Hepatocyte (in vitro differentiated cells): ENCODE measurements at places on chromosomes 16 and 17.
A peak's percentile ranks its signal among the peaks of the same experiment; 100 is the strongest.

- peak; percentile 76 for DNase-seq
Observed at GRCh38 chr17:21282231-21282630, 2.3 kb upstream of the MAP2K3 start.

DNA sequence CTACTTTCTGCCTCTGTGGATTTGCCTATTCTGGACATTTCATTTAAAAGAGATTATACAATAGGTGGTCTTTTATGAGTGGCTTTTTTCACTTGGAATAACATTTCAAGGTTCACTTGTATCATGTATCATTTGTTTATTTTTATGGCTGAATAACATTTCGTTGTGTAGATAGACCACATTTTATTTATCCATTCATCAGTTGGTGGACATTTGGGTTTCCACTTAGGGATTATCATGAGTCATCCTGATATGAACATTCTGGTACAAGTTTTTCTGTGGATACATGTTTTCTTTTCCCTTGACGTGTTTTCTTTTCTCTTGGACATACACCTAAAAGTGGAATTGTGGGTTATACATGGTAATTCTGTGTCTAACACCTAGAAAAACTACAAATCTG, 25.3 kb downstream of the PRSS54 start:
- no peak for DNase-seq

- DNase-seq: no peak
Observed at GRCh38 chr17:5913032-5913531, 157.1 kb upstream of the WSCD1 start.

DNA sequence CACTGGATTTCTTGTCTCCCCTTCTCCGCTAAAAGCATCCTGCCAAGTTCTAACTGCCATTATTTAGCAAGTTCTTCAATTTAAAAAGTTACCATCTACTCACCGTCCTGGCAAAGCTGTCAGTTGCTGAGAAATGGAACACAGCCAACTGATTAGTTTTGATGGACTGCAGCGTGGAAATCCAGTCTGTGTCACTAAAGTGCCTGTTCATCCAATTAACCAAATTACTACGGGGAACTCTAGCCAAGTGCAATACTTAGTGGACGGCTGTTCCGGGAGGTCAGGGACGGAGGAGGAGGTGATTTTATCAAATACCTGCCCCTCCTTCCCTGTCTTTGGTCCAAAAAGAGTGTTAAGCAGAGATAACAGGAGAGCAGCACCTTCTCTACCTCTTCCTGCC, 260.7 kb downstream of the MAF start:
- DNase-seq: no peak

- DNase-seq: no peak
Observed at GRCh38 chr17:77378318-77379064, 237.7 kb downstream of the SEC14L1 start.

- peak; percentile 90 for DNase-seq
Observed at GRCh38 chr17:59753522-59754467, 46.3 kb downstream of the VMP1 start.

DNA sequence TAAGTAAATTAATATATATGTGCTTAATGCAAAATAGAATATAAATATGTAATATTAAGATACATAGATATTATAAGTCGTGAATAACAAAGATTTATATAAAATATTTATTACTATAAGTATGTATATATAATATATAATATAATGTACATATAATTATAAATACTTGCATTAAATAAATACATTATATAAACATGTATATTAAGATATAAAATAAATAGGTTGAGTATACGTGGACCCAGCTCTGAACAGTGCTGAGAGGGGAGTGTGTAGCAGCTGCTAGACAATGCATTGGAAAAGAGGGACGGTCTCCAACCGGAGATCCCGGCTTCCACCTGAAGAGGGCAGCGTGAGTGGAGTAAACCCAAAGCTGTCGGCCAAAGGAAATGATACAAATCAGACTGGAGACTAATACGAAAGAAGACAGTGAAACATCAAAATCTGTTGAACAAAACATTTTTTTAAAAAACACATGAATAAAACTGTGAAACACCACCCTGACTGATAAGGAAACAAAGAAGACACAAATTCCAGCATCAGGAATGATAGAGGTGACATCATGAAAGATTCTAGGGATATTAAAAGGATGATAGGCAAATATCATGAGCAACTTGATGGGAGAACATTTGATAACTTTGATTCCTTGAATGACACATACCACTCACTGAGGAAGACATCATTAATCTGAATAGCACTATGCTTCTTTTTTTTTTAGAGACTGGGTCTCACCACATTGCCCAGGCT, 125.4 kb upstream of the CHMP6 start:
- DNase-seq: peak; percentile 58

DNA sequence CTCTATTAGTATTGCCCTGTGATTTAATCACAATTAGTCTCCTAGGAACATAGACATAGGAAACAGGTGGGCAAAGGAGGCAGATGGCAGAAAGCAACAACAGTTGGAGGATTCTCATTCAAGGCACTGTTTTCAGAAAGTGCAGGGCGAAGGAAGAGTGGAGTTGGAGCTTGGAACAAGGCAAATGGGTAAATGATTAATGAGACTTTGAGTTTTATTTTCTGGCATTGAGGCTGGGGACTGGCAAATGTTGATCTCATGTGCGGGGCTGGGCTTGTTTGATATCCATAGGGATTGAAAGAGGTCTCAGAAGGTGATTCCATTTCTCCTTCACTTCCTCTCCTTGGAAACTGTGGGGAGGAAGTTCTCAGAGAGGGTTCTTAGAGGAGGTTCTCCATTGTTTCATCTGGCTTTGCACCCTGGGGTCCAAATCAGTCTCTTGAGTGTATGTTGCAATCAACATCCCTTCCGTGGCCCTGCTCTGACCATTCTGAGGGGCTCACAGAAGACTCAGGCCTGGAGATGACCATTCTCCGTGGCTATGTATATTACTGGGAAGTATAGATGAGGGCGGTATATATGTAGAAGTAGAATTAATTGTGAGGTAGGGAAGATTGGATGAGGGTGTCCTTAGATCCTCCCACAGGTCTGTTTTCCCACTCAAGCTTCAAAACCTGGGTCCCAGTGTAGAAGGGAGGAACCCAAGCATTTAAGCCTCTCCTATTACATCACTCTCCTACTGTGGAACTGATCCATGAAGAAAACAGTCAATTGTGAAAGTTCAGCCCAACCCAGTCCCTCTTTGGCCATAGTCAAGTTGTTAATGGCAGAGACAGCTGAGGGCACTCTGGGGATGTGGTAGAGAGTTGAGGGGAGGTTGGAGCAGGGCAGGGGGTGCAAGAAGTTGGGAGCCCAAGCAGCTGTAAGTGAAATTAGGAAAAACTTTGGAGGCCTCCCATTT, 36.5 kb upstream of the SRSF1 start:
- no peak for DNase-seq

DNA sequence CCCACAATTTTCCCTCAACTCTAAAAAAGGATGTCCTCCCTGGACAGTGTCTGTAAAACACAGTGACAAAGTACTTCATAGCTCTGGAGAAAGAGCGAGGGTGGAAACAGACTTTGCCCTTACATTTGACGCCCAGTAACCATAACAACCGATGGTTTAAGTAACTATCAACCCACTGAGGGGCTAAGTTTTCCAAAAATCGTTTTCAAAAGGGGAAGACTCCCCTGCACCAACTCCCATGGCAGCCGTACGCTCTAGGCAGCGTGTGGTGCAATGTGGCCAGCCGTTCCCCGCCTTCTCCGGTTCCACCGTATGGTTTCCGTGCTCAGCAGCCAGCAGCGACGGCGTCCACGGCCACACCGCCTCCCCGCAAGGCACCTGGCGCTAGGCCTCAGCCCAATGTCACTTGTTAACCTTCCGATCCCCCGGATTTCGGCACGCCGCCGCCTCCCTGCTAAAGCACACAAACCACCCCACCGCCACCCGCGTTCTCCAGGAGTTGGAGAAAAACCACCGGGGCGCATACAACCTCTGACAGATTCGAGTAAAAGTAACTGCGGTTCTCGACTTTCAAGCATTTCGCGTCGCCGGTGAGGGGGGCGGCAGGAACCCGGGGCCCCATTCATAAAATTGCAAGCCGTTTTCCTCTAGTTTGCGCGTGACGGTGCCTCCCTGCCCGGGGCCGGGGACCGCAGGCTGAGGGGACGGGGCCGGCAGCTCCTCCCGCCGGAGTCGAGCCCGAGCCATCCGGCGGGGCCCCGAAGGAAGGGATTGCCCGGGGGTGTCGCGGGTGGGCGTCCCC, 661 bp downstream of the TEX2 start:
- peak; percentile 65 for DNase-seq

DNA sequence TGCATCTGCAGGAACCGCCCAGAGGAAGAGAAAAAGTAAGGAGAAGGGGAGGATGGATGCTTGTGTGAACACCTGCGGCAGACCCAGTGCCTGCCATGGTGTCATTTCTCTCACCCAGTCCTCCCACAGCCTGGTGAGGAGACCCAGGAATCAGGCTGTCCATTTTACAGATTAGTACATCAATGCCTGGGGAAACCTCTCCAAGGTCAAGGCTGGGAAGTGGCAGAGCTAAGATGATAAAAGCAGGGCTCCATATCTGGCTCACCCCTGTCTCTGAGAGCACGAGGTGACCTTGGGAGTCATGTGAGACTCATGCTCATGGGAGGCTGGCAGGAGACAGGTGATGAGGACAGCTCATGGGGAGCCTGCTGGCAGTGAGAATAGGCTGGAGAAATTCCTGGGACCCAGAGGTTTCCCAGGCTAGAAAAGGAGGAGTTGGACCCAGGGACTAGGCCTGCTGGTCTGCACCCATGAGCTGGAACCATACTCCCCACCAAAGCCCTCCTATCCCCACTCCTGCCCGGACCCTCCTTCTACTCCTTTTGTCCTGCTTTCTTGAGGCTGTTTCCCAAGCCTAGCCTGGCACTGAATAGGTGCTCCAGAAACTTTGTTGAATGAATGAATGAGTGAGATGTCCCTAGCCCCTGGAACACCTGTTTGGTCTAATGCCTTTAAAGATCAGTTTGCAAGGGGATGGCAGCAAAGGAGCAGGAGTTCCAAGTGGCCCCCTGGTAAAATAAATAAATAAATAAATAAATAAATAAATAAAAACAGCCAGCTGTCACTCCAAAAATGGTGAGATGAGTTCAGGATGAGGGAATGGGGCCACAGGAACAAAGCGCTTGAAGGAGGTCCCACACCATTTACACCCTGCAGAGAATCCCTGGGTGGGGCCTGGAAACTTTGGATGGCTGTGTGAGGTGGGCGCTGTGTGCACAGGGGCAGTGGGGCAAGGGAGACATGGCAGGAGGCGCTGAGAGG, 1.6 kb downstream of the ZNF629 start:
- peak; percentile 32 for DNase-seq

DNA sequence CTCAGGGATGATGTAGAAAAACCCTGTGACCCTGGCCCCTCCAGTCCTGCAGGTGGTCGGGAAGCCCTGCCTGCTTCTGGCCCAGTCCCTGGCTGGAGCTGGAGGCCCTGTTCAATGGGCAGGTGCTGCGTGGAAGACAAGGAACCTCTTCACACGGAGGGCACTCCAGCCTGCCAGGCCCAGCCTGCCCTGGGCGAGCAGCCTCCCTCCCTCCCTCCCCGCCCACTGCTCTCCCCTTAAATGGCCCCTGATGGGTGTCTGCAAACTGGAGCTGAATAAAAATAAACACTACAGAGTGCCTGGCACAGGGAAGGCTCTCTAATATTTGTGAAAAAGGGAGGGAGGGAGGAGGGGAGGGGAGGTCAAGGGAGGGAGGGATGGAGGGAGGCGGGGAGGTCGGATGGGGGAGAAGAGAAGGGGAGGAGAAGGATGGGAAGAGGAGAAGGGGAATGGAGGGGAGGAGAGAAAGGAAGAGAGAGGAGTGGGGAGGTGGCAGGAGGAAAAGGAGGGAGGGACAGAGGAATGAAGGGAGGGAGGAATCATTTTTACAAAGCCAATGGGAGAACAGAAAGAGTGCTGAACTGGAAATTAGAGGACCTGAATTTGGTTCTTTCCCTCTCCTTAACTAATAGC, 222.8 kb upstream of the TNRC6C start:
- DNase-seq: peak; percentile 72

DNA sequence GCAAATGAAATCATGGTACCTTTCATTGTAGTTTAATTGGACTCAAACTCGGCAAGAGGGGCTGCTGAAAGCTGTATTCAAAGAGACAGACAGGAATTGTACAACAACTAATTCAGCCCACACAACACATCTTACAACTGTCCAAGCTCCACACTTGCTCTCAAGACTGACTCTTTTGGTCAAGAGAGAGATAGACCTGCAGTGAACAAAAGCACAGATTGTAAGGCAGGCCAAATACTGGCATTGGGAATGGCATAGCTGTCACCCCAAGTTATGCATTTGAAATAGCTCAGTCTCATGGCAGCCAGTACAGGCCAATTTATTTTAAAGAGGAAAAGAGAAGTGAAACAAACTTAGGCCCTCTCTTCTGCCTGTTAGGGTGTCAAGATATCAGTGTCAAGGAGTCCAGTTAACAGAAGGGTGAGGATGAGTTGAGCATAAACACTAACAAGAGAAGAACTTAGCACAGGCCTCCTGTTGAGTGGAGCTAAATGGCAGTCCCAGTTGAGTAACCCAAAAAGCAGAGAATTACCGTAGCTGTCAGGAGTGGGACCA, 215.7 kb downstream of the IRX3 start:
- no peak for DNase-seq

DNA sequence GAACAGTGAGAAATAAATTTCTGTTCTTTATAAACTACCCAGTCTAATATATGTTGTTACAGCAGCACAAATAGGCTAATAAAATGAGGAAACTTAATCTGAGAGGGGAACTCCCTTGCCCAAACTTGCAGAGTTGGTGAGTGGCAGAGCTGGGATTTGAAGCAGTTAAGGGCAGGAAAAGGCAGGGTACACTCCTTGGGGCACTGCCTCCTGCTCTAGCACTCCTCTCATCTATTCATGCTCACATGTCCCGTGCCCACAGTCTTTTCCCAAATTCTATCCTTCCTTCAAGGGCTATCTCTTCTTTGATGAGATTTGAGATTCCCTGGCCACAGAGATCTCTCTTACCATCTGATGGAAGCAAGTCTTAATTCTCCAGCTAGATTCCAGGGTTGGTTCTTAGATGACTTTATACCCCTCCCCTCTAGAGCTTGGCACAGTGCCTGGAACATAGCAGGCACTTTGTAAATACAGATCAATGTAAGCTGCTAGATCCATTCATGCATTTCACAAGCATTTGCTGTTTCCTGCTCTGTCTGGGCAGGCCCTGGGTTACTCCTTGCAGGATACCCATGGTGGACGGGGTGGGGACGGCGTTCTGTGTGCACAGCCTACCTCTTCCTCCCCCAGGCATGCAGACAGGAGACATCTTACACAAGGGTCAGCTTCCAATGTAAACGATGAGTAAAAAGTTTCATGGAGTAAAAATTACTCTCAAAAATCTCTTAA, 39.2 kb upstream of the ABCC12 start:
- DNase-seq: peak; percentile 50

GRCh38 chr17:18960803-18961511, 9.0 kb downstream of the SLC5A10 start:
- DNase-seq: peak; percentile 82

GRCh38 chr16:80680046-80680445, 124.4 kb downstream of the CDYL2 start:
- no peak for DNase-seq
